ENCODE measurements at places on chromosomes 12 and 14.

- DNase-seq, result no peak
Observed at GRCh38 chr12:20269337-20270067, 98.8 kb upstream of the PDE3A start.

GRCh38 chr12:73076760-73077159 is 804.6 kb downstream of the TRHDE start:
- DNase-seq, result no peak

DNA sequence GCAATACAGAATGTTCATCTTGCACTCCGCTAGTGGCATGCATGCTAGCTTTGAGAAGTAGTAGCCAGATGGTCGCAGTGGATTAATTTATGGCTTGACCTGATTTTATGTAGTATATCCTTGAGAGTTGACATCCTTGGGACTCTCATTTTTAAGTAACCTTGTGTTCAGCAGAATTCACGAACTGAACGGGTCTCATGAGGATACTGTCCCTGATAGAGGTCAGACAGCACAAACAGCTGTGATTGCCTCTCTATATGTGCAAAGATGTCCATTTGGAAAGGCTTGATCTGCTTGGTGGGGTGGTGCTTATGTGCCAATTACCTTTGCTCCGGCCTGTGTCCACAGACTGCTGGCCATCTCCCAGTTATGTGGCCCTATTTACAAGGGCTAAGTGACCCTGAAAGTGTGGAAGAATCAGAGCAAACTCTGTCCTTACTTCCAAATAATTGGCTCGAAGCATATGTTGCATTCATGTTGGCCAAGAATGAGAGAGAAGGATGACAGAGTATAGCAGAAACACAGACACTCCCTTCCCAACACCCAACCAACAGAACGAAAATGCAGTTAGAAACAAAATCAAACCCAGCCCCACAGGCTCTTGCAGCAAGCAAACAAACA is 167.1 kb downstream of the CRADD start:
- no peak for DNase-seq

GRCh38 chr12:95231190-95231589 is 13.6 kb downstream of the VEZT start:
- DNase-seq, result no peak

- DNase-seq, result no peak
Observed at GRCh38 chr12:108204117-108204987, 75.3 kb downstream of the WSCD2 start.

DNA sequence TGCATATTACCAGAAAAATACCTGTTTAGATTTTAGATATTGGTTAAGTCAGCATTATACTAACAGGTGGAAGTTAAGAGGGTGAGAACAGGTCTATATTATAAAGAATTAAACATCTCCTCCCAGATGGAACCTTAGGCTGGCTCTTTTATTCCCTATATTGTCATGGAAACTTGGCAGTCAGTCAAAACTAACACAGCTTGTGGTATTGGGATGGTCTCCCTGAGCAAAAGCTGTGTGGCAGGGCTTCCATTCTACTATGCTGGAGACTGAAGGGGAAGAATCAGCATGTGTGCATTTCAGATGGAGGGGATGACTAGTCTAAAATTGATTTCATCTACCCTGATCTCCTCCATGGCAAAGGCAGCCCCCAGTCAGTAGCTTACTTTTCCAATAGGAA is 66.7 kb downstream of the SMOC1 start:
- DNase-seq, result no peak

GRCh38 chr12:130993759-130994670 is 40.3 kb downstream of the ADGRD1 start:
- DNase-seq, result no peak

All from cortex of kidney (tissue), 1 donor.